Osteoblast (primary cell): ENCODE measurements at places on chromosomes 2 and 18.
A peak's percentile ranks its signal among the peaks of the same experiment; 100 is the strongest.

- DNase-seq = no peak
These were observed 52.5 kb upstream of the CCDC150 start for GRCh38 chr2:196587056-196587455.

DNA sequence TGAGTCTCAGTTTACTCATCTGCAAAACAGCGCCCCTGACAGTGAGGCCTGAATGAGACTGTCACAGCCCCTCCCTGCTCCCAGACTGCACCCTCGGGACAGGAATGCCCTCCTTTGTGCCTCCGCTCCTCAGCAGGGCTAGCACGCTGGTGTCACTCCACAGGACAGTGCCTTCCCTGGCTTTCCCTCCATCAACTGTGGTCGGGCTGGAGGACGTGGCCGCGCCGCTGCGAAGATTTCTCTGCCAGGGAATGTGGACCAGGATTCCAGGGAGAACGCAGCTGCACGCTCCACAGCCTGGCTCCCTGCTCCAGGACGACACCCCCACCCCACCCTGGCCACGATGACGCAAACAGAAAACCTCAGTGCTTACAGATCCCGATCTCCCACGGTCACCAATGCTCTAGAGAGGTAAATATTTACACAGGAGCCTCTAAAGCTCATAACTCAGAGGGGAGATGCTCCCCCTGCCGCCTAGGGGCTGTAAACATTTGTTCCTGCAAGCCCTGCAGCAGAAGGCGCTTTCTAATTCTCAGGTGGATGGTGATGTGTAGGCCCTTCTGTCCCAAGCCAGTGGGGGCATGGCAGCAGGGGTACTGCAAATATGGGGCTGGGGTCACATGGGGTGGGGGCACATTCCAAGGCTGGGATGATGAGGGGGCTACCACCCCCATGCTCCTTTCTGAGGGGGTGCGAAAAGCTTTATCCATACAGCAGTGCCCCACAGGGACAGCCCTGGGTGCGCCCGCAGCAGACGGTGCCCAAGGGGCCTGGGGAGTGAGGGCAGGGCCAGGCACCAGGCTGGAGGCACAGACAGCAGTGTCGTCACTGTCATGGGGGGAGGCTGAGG is 12.4 kb downstream of the HS6ST1 start:
- DNase-seq = peak; percentile 99

- DNase-seq = no peak
These were observed 809.4 kb downstream of the TSN start for GRCh38 chr2:122564843-122565242.

DNA sequence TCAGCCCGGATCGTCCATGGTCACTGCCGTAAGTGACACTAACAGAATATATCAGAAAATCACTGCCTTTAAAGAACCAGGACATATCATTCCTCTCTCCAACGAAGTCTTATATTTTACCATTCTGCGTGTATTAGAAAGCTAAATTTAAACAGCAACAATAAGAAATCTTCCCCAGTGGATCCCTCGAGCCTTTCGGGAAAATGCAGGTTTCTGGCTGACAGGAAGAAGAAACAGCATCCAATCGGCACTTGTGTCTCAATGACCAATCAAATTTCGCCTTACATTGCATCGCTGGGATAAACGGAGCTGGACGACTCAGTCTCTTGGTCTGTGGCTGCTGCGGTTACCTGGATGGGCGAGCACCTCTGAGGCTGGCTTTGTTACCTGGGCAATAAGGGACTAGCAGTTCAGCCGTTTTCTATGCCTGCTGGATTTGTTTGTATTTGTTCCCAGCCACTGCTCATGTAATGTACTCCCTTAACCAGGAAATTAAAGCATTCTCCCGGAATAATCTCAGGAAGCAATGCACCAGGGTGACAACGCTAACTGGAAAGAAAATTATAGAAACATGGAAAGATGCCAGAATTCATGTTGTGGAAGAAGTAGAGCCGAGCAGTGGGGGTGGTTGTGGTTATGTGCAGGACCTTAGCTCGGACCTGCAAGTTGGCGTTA is at the start of gene DUSP19:
Gene DUSP19 (plus strand): TSS at position 284 of the 675 bp plus-strand sequence. CDS start 187 bp downstream, at position 471.
- DNase-seq = peak; percentile 89

DNA sequence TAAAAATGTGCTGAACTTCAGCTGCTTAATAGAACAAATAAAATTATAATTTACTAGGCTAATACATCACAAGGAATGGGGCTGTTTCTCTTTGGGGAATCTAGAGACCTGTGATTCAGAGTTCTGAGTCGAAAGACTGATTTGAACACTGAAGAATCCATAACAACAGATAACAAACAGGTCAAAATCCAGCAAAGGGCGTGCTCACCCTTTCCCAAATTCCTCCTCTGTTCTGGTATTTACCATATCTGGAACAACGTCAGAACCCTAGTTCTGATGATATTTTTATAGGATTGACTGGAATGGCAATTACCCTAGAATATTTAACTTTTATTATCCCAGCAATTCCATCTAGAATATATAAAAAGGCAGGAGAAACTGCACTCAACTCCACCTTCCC is 66.0 kb upstream of the ITGA6 start:
- no peak for DNase-seq

GRCh38 chr2:181672255-181673008 is 7.9 kb downstream of the NEUROD1 start:
- DNase-seq = no peak

DNA sequence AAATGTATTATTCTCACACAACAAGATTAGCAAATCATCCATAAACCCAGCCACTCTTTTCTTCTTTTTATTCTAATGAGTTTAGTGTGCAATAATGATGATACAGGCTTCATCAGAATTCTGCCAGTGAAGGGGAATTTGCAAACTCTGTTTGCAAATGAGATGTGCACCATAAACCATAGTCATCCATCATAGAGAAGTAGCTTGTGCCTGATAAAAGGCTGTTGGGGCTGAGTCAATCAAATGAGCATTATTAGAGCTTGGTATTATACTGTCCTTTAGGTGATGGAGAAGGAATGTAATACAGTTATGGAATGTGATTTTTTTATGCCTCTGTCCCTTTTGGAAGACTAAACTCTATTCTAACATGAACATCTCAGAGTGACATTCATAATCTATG is 101.8 kb downstream of the DCC start:
- no peak for DNase-seq

DNA sequence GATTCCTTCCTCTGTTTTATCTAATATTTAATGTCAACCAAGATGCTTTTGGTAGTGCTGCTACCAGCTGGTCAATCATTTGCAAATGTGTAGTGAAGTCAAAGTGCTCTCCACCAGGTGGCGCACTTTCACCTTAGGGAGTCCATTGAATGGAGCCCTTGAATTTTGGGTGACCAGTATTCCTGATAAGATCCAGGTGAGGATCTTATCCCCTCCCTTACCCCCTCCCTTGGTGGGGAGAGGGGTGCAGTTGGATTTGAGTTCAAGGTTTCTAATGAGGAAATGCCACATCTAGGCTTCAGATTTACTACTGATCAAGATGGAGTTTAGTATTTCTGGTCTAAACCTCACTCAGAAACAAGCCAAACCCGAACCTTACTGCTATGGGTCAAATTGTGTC is 12.0 kb upstream of the E2F6 start:
- DNase-seq = peak; percentile 83

DNA sequence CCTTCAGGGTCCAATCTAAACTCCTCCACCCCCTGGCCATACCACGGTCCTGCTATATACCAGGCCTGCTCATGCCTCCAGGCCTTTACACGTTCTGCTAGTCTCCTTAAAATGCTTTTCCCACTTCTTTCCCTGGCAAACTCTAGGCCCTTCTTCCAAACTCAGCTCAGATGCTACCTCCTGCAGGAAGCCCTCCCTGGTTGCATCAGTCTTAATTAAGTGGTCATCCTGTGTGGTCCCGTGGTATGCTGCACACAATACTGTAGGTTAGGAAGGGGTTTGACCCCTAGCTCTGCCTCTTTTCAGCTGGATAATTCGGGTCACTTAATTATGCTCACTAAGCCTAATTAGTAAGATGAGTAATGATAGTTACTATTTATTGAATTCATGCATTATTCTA is 85.9 kb upstream of the SP3 start:
- no peak for DNase-seq

DNA sequence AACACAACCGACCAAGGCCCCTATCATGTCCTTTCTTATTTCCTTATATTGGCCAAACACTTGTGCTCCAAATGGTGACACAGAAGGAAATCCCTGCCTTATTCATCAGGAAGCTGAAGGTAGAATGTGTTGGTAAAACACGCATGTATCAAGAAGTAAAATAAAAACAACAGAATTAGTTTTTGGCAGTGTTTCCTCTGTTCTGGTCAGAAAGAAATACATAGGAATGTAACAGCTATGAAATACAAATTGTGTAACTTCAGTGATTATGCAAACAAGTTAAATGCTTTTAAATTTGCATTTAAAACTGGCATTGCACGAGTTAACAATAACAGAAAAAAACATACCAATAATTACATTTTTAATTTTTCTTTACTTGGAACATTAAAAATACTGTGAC is 19.3 kb downstream of the ST6GAL2 start:
- DNase-seq = no peak

DNA sequence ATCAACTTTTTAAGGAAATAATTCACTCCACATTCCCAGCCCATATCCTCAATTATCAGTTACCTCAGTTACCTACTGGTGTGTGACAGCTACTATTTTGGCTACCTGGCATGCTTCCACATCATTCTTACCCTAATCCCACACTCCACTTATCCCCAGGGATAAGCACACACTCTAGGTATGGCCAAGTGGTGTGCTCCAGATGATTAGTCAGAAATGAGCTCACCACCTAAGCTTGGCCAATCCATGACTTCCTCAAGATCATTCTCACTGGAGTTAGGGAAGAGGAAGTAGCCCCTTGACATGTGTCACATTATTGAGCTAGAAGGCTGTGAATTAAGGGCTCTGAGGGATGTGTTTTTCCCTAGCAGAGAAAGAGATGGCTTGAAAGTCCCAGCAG is 20.9 kb upstream of the SMAD4 start:
- DNase-seq = no peak

- no peak for DNase-seq
These were observed 583.7 kb upstream of the HNMT start for GRCh38 chr2:137380610-137381009.

- DNase-seq = no peak
These were observed 288.3 kb downstream of the CYP26B1 start for GRCh38 chr2:71859211-71859847.

GRCh38 chr18:8018701-8019331 is 451.7 kb downstream of the PTPRM start:
- DNase-seq = no peak

GRCh38 chr2:175463589-175464310 is 282.2 kb upstream of the ATP5MC3 start:
- DNase-seq = no peak

GRCh38 chr2:109377976-109378375 is 235.8 kb downstream of the SEPTIN10 start:
- peak; percentile 15 for DNase-seq

GRCh38 chr2:195406886-195407603 is 250.0 kb upstream of the SLC39A10 start:
- no peak for DNase-seq

DNA sequence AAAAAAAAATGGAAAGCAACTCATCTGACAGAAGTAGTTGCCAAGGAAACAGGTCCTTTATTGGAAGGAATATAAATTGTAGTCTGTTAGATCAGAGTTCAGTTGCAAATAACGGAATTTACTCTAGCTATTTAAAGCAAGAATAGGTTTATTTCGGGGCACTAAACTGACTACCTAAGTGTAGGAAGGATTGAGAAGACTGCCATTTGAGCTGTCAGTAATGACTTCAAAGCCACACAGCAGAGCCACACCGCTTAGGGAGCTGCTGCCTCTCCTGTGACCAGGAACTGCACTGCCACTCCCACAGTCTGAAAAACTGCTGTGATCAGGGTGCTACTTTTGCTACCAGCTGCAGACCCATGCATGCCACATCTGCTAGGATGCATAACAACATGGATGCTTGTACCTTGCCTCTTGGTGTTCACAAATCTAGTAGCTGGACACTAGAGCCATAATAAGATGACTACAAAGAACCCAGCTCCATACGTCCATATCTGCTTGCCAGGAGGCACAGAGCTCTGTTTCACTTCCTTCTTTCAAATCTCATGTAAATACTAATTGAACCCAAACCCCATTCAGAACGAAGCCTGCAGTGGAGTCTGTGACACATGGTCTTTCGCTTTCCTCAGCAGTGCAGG is 2.2 kb downstream of the DSG2 start:
- DNase-seq = no peak

GRCh38 chr2:214587442-214587841 is 176.6 kb downstream of the VWC2L start:
- DNase-seq = no peak

DNA sequence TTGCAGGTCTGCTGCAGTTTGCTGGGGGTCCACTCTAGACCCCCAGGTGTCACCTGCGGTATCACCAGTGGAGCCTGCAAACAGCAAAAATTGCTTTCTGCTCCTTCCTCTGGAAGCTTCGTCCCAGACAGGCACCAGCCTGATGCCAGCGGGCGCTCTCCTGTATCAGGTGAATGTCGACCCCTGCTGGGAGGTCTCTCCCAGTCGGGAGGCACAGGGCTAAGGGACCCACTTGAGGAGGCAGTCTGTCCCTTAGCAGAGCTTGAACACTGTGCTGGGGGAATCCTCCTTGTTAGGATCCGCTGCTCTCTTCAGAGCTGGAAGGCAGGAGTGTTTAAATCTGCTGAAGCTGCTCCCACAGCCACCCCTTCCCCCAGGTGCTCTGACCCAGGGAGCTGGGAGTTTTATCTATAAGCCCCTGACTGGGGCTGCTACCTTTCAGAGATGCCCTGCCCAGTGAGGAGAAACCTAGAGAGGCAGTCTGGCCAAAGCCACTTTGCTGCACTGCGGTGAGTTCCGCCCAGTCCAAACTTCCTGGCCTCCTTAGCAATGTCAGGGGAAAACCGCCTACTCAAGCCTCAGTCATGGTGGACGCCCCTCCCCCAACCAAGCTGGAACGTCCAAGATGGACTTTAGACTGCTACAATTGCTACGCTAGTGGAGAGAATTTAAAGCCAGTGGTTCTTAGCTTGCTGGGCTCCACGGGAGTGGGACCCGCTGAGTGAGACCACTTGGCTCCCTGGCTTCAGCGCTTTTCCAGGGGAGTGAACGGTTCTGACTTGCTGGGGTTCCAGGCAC is 652.5 kb downstream of the KCNJ3 start:
- no peak for DNase-seq

DNA sequence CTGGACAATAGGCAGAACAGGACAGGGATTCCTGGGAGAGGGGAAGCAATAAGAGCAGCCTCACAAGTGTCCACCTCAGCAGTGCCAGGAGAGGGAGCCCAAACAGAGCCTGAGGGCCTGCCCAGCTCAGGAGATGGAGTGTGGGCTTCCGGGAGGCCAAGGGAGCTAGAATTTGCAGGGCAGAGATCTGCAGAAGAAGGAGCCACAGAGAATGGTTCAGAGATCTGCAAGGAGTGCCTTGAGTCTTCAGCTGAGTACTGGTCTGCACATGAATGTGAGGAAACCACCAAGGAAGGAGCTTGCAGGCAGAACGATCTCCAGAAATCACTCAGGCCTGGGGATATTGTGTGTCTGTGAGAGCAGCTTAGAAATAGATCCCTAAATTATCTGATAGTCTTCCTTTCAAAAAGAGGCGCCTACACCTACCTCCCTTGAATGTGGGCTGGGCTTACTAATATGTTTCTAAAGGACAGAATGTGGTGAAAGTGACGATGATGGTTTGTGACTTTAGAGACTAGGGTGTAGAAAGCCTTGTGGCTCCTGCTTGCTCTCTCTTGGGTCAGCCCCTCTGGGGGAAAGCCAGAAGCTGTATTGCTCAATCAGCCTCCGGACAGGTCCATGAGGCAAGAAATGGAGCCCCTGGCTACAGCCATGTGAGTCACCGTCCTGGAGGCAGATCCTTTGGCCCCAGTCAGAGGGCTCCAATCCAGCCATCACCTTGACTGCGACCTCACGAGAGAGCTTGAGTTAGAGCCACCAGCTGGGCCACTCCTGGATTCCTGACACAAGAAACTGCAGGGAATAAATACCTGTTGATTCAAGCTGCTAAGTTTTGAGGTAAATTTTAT is 7.6 kb upstream of the LPIN1 start:
- DNase-seq = peak; percentile 83
